ENCODE measurements at places on chromosomes 5 and 9.

DNA sequence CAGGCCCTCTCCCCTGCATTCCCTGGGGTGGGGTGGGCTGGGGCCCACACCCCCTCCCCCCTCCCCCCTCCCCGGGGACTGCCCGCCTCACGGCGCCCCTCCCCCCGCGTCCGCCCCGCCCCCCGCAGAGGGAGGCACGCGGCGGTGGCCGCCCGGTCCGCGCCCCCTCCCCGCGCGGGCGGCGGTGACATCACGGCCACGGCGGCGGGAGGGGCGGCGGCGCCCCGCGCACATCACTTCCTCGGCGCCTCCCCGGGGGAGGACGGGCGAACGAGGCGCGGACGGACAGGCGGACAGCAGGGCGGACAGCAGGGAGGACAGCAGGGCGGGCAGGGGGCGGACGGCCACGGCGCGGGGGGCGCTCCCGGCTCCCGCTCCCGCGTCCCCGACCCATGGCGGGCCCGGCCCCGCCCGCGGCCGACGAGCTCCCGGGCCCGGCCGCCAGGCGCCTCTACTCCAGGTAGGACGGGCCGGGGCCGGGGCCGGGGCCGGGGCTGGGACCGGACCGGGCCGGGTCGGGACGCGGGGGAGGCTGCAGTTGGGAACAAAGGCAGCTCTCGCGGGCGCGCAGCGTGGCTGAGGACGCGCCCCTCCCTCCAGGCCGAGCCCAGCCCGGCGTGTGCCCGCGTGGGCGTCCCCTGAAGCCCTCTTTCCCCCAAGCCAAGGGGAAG is at the start of gene GPSM1:
TSS of gene GPSM1 (plus strand) at position 236 of the 671 bp plus-strand sequence. CDS start at position 393, 157 bp downstream.
- no peak for DNase-seq

DNA sequence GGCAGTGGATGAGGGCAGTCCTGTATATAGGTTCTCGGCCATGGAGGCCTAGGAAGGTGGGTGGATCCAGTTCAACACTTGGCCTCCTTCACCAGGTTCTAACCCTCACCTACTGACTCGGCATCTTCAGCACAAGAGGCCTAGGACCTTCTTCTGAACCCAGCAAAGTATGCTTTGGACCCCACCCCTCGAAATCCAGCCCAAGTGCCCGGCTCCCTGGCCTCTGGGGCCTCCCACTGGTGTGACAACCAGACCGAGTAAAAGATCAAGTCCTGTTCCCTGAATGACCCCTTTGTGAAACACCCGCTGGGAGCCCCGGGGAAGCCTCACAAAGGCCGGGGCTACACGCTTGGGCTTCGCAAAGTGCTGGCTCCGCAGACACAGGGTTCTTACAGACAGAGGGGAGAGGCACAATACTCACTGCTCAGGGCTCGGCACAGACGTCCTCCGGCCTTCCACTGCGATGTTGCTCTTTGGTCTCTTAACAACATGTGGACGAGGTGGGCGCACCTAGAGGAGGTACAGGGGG is 47.0 kb downstream of the CRB2 start:
- no peak for DNase-seq

DNA sequence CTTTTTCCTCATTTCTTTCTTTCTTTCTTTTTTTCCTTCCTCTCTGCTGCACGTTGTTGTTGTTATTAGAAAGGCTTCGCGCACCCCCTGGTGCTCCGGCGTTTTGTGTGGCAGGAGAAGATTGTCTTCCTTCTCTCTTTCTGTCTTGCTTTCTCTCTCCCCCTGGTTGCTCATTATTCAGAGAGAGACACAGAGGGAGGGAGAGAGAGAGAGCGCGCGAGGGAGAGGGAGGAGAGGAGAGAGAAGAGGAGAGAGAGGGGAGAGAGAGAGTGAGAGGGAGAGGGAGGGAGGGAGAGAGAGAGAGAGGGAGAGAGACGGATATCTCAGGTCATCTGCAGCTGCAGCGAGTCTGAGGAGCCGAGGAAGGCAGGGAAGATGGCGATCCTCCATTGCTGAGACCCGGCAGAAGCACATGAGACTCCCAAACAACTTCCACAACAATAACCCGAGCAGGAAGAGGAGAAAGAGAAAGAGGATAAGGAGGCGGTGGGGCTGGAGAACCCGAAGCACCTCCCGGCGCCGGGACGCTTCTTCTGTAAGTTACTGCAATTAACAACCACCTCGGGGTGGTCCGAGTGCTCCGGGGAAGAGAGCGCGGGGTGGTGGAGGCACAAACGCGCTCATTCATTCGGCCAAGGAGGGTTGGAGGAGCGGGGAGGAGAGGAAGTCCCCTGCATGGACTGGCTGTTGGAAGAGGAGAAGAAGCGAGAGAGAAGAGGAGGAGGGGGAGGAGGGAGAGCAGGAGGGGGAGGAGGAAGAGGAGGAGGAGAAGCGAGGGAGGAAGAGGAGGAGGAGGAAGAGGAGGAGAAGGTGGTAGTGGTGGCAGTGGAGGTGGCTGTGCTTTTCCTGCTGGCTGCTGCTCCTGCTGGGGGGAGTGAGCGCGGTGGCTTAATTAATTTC is at the start of gene ZNF462:
TSS of gene ZNF462 (plus strand) at position 346 of the 900 bp plus-strand sequence. CDS start 60,218 bp downstream, outside the sequence.
- no peak for DNase-seq

DNA sequence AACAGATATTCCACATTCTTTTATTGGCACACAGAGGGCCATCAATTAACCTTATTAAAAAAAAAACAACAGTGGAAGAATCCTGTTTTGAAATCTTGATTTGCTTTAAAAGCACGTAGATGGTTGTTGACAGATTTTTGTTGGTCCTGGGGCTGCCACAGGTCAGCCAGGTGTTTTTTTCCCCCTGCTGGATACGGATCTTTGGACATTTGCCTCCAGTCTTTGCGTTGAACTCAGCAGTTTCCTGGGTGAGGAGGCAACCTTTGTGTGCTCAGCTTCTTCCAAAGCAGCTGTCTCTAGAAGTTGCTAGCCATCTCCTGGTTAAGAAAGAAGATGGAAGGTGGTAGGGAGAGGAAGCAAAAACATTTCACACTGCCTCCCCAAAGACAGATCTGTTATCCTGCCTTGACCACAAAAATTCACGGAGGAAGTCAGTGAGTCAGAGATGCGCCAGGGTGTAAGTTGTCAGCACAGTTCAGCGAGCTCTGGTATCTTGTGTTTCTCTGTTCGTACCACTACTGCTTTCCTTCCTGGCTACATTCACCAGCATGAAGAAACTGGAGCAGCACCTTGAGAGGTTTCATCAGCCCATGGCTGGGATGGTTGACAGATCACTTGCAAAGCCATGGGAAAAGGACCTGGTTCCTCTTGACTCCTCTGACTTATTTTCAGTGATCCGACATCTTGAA is 207.3 kb downstream of the ARHGAP26 start:
- DNase-seq = peak; percentile 74

- no peak for DNase-seq
Observed at GRCh38 chr9:68540712-68541535, at the start of gene TMEM252. TMEM252 (minus strand) TSS chr9:68540883; CDS start chr9:68540814, 69 bp downstream.

GRCh38 chr5:91297994-91298393 is 85.1 kb downstream of the ARRDC3 start:
- DNase-seq = no peak

DNA sequence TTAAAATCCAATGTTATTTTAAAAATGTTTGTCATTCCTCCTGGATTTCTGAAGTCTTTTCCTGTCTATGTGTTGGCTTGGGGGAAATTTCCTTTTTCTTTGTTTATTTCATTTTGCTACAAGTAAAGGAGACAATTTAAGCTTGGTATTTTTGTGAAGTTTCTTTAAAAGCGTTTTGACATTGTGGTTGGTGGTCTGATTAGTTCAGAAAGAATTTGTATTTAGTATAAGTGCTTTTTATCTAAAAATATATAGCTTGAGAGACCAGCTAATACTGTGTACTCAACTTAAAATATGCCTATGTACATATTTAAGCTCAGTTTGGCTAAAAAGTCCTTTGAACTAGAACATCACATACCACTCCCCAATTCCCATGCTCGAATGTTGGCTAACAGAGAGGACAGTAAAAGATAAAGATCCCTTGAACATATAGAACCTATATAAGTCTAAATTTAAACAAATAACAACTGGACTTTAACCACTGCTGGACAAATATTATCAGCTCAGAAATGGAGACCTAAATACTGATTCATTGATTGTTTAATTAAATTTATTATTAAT is 237.6 kb downstream of the TLE4 start:
- no peak for DNase-seq

- DNase-seq = no peak
Observed at GRCh38 chr9:98146101-98146991, 27.3 kb upstream of the TRIM14 start.

GRCh38 chr9:134375430-134376385 is 49.5 kb downstream of the RXRA start:
- DNase-seq = no peak

- DNase-seq = no peak
Observed at GRCh38 chr9:121633736-121634135, 17.7 kb upstream of the DAB2IP start.

GRCh38 chr5:96067251-96067650 is 105.6 kb upstream of the ELL2 start:
- DNase-seq = no peak

DNA sequence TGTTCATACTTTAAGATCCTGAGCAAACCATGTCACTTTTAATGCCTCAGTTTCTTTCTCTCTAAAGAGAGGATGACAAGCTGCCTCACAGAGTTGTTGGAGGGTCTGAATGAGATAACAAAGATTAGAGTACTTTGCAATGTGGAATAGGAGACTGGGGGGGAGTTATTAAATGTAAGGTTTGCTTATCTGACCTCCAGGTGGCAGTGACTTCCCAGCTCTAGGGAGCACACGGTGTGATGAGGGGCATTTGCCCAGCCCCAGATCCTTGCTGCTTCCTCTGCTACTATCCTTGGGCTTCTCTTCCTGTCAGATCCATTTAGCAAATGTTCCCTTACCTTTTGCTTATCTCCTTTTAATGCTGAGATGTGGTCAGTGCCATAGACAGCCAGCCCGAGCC is 30.7 kb downstream of the ENHO start:
- DNase-seq = no peak

DNA sequence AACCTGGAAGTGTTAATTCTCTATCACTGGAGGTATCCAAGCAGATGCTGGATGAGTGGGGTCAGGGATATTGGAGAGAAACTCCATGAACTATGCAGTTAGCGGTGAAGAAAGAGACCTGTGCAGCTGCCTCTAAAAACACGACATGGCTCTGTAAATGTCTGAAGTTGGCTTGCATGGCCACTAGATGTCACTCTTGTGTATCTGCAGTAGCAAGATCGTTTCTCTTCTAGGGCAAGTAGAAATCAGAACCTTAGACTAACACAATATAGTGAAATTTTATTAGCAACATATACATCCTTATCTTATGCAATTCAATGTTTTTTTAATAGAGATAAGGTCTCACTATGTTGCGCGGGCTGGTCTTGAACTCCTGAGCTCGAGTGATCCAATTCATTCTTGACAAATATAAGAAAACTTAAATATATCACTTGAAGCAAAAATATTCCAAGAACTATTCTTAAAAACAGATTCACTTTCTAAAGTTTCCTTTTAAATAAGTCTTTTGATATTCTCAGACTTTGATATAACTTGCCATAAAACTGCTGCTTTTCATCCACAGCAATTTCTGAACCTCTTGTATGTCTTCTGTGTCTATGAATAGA is 2.9 kb downstream of the OR2S2 start:
- peak; percentile 68 for DNase-seq

DNA sequence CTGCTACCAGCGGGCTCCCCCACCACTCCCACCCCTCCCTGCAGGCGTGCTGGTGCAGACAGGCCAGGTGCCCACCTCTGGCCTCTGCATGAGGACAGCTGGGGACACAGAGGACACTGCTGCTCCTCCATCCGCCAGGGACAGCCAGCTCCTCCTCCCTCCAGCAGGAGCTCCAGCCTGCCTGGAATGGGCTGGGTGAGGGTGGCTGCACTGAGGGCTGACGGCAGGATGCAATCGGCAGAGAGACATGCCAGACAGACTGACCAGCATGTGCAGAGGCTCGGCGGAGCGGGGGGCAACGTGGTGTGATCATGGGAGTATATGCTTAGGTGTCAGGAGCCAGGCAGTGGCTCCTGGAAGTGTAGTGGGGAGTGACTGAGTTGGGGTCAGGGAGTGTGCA is 68.4 kb downstream of the RASGEF1C start:
- DNase-seq = peak; percentile 29

GRCh38 chr9:134605351-134605965 is 36.1 kb upstream of the COL5A1 start:
- peak; percentile 31 for DNase-seq

- DNase-seq = no peak
Observed at GRCh38 chr9:112002131-112002846, 105.7 kb downstream of the UGCG start.

GRCh38 chr5:115601701-115602590 is at the start of gene TICAM2:
TICAM2 (minus strand) TSS chr5:115602479; CDS start chr5:115581256, 21,223 bp downstream.
- DNase-seq = peak; percentile 72

DNA sequence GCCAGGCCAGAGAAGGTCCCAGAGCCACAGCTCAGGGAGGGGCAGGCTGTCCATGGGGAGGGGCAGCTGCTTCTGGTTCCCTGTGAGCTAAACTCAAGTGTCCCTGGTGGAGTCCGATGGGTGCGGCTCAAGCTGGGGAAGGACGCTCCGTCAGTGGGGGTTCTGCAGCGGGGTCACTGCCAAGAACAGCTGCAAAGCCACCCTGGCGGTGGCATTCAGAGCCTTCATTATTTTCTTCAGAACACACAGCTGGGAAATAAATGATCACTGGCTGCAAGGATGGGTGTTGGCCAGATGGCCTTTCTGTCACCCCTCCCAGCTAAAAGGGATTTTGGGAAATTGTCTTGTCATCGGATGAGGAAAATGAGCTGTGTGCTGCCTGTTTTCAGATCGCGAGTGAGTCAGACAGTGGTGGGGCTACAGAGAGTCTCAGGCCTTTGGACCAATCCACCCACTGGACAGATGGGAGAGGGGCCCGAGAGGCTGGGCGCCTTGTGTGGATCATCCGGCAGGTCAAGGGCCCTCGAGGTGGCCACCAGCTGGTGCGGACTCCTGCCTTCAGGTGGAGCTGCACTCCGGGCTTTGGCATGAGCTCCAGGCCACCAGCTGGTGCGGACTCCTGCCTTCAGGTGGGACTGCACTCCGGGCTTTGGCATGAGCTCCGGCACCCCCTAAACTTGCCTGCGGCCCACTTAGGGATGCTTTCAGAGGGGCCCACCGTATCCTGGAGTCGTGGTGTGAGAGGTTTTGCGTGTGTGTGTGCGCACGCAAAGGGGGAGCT is 17.9 kb upstream of the GFPT2 start:
- no peak for DNase-seq

- DNase-seq = no peak
Observed at GRCh38 chr9:98287384-98287783, 31.9 kb upstream of the TBC1D2 start.

DNA sequence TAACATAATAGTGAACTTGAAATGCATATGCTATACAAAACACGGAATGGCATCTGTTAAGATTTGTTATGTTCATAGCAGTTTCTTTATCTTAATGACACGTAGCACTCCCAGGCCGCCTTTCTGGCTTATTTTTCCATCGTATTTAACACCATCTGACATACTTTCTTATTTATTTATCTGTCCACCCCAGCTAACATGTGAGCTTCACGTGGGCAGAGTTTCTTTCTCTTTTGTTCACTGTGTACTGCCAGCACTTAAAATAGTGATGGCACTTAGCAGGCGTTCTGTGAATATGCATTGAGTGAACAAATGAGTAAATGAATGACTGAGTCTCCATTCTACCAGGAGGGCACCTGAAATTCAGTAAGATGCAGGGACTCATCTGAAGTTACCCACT is 29.4 kb upstream of the SYNPO start:
- DNase-seq = no peak

Measured in activated CD8-positive, alpha-beta memory T cell treated with anti-CD3 and anti-CD28 coated beads, Interleukin-2, amount 10 ng/mL, durations not matched to agents 7 days and 5 days (primary cell).